ENCODE measurements at places on chromosomes 13 and 19.

GRCh38 chr13:22050951-22051563 is 380.2 kb downstream of the FGF9 start:
- no peak for DNase-seq

- no peak for DNase-seq
Observed at GRCh38 chr19:45524575-45525129, 17.4 kb downstream of the VASP start.

DNA sequence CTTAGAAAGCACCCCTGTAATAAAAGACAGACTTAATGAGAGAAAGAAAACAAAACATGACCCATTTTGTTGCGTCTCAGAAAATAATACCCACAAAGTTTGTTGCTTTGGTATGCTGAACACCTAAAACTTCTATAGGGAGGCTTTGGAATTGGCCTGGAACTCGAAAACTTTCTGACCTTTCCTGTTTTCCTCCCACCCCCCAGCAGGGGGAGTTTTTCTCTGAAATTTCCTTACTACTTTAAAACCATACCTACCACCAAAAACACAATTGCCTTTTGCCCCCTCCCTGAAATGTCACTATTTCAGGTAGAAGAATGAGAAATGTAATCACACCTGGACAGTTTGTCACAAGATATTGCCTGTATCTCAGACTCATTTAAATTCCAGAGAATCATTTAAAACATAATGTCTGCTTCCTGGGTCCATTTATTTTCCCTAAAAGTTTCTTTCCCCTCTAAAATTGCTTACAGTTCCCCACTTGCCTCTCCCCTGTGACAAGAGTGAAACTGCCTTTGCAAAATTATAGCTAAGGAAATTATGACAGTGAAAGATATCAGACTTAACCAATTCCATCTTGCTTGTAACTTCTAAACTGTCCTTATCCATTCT is 2700.2 kb downstream of the PCDH9 start:
- no peak for DNase-seq

GRCh38 chr19:54211235-54211634 is 10.6 kb downstream of the RPS9 start:
- DNase-seq, result no peak

Measured in GM06990 (cell line).